Smooth muscle cell of the pulmonary artery (primary cell): ENCODE measurements at places on chromosomes 7 and 10. TPM values are rescaled to one million over a fixed set of nuclear protein-coding genes. Genes with fewer than 3 reads are reported as not detected.

WEE2 gene
- total RNA-seq: not detected in 2 replicates

MDFIC gene
- total RNA-seq: 30.8 and 38.2 TPM in 2 replicates

SFTPA2 gene
- not detected in 2 replicates for total RNA-seq

EIF4H gene
- total RNA-seq: 489 and 502 TPM in 2 replicates

VGF gene
- 0.07 and 0.26 TPM in 2 replicates for total RNA-seq

CLEC5A gene
- total RNA-seq: not detected in 2 replicates

ARMC10 gene
- 42.6 and 44.2 TPM in 2 replicates for total RNA-seq

OPN4 gene
- not detected in 2 replicates for total RNA-seq

SLC26A3 gene
- not detected in 2 replicates for total RNA-seq
